Gastrocnemius medialis (tissue), 4 donors: ENCODE measurements at places on chromosomes 5 and 9. TPM values are rescaled to one million over a fixed set of nuclear protein-coding genes. Genes with fewer than 3 reads are reported as not detected.

Gene OTP
- total RNA-seq: not detected

Gene PCDHB11
- 0.61 TPM for total RNA-seq

DNA sequence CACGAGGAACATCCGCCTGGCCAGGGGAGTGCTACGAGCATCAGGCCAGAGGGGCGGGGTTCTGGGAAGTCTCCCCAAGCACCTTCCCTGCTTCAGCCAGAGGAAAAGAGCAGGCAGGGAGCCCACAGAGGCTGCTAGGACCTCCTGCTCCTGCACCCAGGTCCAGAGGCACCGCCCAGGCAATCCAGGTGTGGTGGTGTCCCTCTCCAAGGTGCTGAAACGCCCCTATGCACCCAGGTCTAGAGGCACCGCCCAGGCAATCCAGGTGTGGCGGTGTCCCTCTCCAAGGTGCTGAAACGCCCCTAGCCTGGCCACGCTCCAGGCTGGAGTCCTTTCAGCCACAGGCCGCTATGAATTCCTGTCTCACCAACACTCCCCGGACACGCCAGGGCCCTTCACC lies 10.7 kb upstream of the UBAC1 start:
- H3K4me3 ChIP-seq: no peak overlapping the region
- no peaks in the 10 kb centered on the region for H3K36me3 ChIP-seq
- DNase-seq: no peak
- no peaks in the 10 kb centered on the region for H3K27me3 ChIP-seq
- no peaks in the 10 kb centered on the region for H3K4me1 ChIP-seq

DNA sequence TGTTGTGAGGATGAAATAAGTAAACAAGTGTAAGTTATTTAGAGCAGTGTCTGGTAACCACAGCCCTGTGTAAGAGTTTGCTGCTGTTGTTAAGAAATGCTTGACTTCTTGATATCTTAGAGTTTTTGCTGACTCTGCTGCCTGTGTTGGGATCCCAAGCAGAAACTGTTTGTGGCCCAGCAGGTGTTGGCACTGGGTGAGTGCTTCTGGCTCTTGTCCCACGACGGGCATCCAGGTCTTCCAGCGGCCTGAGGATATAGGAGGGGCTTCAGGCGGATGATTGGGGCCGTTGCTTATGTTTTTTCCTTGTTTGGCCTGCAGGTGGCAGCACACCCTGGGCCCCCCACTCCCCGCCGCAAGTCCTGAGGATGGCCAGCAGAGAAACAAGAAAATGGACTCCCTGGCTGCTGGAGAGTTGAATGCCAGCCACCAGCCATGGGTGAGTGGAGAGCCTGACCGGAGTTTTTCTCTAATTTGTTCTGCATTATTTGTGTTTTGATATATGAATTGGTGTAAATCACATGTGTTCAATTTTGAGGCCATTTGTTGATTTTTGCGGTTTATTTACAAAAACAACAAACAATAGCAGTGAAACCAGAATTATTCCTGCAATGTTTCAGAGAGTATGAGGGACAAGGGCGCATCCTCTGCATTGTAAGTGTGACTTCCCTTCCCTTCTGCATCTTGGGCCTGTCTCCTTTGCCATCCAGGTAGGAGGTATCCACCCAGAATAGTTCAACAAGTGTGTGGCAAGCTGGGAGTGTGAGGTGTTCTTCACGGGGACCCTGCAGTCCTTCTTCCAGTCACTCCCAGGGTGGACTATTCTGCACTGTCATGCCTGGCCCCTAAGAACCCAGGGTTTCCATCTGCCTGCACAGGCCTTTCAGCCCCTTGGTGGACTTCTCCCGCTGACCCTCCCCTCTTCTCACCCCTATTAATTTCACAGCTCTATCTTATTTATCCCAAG lies 50.3 kb downstream of the SLC22A5 start:
- no peaks in the 10 kb centered on the region for H3K36me3 ChIP-seq
- peaks cover 92% of the 10 kb centered on the region for H3K4me1 ChIP-seq
- no peak overlapping the region for H3K4me3 ChIP-seq
- H3K27me3 ChIP-seq: no peaks in the 10 kb centered on the region

DNA sequence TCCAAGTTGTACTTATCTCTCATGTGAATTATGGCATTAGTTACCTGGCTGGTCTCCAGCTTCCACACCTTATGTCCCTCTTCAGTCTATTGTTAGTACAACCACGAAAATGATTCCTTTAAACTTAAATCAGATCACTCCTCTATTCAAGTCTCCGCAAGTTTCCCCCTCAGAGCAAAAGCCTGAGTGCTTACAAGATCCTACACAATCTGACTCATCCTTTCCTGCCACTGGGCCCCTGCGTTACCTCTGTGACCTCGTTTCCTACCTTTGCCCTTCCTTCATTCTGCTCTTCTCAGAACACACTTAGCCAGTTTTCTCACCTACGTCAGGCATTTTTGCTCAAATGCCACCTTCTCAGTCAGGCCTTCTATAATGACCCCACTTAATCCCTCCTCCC lies 45.1 kb upstream of the GLIS3 start:
- H3K4me3 ChIP-seq: no peak overlapping the region
- H3K27me3 ChIP-seq: no peaks in the 10 kb centered on the region
- no peak overlapping the region for H3K27ac ChIP-seq
- H3K4me1 ChIP-seq: no peaks in the 10 kb centered on the region
- H3K36me3 ChIP-seq: no peaks in the 10 kb centered on the region

GRCh38 chr5:166979307-166979895 lies 1312.0 kb upstream of the WWC1 start:
- H3K27ac ChIP-seq: no peak overlapping the region
- no peaks in the 10 kb centered on the region for H3K27me3 ChIP-seq
- peak overlapping the region; percentile 39 for H3K4me3 ChIP-seq
- no peaks in the 10 kb centered on the region for H3K36me3 ChIP-seq

- no peaks in the 10 kb centered on the region for H3K36me3 ChIP-seq
- no peak for DNase-seq
- no peak overlapping the region for H3K4me3 ChIP-seq
- H3K4me1 ChIP-seq: no peaks in the 10 kb centered on the region
These were observed 328.2 kb downstream of the DRD1 start for GRCh38 chr5:175115831-175116230.

- no peaks in the 10 kb centered on the region for H3K4me1 ChIP-seq
- H3K36me3 ChIP-seq: no peaks in the 10 kb centered on the region
- no peak overlapping the region for H3K27ac ChIP-seq
- no peaks in the 10 kb centered on the region for H3K27me3 ChIP-seq
These were observed 152.1 kb downstream of the CRB2 start for GRCh38 chr9:123508048-123508447.

DNA sequence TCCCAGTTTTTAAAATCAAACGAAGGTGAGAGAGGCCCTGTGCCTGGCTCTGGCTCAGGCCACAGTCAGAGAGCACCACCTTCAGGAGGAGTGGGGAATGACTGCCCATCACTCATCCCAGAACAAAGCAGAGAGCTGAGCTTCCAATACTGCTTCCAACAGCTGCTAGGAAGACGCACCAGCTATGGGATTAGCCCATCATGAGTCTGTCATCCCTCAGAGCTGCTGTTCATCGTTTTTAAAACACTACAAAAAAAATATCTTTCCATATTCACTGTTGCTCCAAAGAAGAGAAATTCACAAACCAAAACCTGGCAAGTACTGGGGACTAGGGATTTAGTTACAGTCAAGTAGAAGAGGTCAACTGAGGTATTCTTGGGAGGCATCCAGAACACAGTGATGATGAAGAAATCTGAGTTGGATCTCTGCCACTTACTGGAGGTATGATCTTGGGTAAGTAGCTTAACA lies 102.4 kb downstream of the CDK5RAP2 start:
- no peaks in the 10 kb centered on the region for H3K27me3 ChIP-seq
- no peaks in the 10 kb centered on the region for H3K36me3 ChIP-seq
- H3K27ac ChIP-seq: peak overlapping the region; percentile 76
- no peak overlapping the region for H3K4me3 ChIP-seq

DNA sequence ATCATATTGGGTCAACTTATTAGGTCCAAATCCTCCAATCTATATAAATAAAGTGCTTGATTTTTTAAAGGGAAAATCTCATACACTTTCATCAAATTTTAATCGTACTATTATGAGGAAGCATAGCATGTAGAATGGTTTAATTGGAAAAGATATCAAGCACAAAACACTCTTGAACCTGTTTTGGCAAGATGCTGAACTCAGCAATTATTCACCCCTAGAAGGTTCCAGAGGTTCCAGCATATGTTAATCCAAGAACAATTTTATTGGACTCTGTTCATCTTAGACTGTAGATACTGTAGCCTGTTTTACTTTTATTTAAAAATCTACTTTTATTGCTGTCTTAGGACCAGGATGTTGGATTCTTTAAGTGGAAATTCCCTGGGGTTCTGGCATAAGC lies 92.4 kb upstream of the LHFPL2 start:
- no peak overlapping the region for H3K4me3 ChIP-seq
- no peak overlapping the region for H3K27ac ChIP-seq
- H3K4me1 ChIP-seq: no peaks in the 10 kb centered on the region
- H3K27me3 ChIP-seq: no peaks in the 10 kb centered on the region
- H3K36me3 ChIP-seq: no peaks in the 10 kb centered on the region
- DNase-seq: no peak
